Activated CD4-positive, CD25-positive, alpha-beta regulatory T cell treated with anti-CD3 and anti-CD28 coated beads, Interleukin-2, amount 50 U/mL, for 16 hours (primary cell): ENCODE measurements at places on chromosomes 4 and X.

GRCh38 chr4:1464581-1465171 lies 58.4 kb upstream of the NKX1-1 start:
- no peak for DNase-seq

GRCh38 chr4:77501851-77502250 lies 103.8 kb upstream of the CXCL13 start:
- DNase-seq = no peak

GRCh38 chr4:181046809-181047208 lies 1196.4 kb upstream of the TENM3 start:
- no peak for DNase-seq

DNA sequence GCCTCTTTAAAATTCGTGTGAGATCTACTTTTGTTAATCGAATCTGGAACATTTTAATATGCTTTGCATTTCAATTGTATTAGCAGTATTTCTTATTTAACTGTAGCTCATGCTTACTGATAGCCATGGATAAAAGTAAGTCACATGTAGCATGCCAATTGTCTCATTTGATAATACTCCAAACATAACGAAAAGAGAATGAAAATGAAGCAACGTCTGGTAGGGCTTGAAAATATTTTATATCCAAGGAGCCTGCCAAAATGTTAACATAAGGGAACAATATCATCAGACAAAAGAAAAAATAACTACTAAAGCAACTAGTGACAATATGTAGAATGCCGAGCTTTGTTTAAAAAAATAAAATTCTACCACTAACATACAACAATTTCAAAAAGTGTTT lies 94.1 kb upstream of the MID1 start:
- no peak for DNase-seq

DNA sequence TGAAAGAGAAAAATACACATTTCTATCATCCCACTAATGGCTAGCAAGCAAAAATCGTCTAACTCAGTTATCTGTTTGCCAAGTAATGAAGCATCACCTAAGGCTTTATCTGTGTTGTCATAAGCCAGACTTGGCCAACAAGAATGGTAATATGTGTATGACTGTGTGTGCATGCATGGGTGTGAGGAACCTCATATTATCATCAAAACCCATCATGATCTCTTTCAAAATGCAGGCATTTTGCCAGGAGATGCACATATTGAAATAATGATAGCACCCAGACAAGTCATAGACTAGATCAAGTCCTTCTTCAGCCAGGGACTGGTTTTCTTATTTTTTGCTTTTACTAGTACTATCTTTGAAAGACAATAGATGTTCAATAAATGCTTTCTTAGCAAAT lies 172.5 kb upstream of the FMR1 start:
- DNase-seq = no peak

DNA sequence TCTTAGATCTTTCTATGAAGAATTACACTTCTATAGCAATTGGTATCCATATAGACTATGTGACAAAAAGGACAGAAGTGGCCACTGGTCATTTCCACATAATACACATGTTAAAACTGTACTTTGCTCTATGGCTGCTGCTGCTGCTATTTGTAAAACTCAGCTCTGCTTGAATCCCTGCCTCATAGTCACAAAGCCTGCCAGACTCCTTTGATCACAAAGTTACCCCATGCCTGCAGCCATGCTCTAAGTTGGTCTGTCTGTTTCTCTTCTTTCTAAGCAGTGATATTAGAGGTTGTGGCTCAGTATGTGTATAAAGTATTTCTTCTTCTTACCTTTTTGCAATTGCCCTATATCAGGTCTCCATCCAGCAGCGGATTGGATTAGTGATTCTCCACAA lies 210.9 kb downstream of the GRID2 start:
- no peak for DNase-seq

DNA sequence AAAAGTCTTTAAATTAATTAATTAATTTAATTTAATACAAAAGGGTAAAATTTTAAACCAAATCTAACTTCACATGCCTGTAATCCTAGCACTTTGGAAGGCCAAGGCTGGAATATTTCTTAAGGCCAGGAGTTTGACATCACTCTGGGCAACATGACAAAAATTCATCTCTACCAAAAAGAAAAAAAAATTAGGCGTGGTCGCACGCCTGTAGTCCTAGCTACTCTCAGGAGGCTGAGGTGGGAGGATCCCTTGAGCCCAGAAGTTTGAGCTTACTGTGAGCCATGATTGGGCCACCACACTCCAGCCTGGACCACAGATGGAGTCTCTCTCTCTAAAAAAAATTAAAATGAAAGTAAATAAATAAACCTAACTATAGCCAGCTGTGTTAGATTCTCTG lies 39.2 kb upstream of the ANTXR2 start:
- no peak for DNase-seq

- DNase-seq = no peak
Observed at GRCh38 chr4:90842960-90843359, 715.8 kb downstream of the CCSER1 start.

GRCh38 chr4:140633124-140633523 lies 64.4 kb upstream of the UCP1 start:
- DNase-seq = no peak

- DNase-seq = no peak
Observed at GRCh38 chrX:7146703-7147412, 654 bp upstream of the STS start.

- no peak for DNase-seq
Observed at GRCh38 chr4:17491196-17491595, 20.7 kb downstream of the QDPR start.

DNA sequence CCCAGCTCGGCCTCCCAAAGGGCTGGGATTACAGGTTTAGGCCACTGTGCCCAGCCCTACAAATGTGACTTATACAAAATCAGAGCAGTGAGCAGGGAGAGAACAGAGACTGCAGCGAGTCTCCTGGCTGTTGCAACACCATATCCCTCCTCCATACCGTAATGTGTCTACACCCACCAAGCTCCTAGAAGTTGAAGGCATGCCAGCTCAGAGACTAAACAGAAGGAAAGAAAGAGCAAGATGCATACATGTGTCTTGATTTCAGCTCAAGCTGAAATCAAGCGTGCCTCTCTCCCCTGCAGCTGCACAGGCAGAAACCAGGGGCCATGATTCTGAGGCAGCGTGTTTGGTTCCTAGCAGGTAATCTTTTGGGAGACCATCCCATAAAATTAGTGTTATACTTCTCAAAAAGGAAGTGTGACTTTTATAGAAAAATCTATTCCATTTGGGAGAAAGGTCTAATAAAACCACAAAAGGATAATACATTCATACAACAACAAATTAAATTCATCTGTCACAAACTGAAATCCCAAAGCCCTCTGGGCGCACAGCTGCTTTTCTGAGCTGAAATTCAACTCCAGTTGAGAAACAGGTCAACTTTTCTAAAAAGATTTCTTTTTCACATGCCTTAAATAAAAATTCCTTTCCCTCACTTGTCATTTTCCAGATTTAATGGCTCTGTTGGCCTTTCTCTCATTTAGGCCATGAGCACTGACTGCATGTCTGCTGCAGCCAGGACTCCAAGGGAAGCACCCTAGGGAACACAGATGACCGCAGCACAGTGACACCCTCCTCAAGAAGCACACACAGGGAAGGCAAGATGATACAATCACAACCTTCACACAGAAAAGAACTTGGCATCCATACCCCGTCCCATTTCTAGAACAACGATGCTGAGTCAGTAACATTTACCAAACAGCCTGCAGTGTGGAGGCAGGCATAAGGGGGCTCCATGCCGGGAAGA lies 34.4 kb downstream of the AFAP1 start:
- DNase-seq = no peak

GRCh38 chrX:46589977-46590723 lies 16.6 kb downstream of the CHST7 start:
- DNase-seq = no peak

DNA sequence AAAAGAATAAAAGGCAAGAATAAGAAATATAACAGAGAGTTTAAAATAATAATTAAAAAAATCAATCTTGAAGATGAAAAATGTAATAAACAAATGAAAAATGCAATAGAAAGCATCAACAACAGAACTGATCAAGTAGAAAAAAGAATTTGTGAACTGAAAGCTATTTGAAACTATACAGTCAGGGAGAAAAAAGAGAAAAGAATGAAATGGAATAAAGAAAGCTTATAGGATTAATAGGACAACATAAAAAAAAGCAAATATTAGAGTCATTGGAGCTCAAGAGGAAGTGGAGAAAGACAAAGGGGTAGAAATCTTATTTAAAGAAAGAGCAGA lies 126.8 kb upstream of the RPL34 start:
- no peak for DNase-seq
